ENCODE measurements at places on chromosomes 5 and 9.

- DNase-seq: no peak
Measured at GRCh38 chr5:149030838-149031397, 31.9 kb downstream of the SH3TC2 start.

DNA sequence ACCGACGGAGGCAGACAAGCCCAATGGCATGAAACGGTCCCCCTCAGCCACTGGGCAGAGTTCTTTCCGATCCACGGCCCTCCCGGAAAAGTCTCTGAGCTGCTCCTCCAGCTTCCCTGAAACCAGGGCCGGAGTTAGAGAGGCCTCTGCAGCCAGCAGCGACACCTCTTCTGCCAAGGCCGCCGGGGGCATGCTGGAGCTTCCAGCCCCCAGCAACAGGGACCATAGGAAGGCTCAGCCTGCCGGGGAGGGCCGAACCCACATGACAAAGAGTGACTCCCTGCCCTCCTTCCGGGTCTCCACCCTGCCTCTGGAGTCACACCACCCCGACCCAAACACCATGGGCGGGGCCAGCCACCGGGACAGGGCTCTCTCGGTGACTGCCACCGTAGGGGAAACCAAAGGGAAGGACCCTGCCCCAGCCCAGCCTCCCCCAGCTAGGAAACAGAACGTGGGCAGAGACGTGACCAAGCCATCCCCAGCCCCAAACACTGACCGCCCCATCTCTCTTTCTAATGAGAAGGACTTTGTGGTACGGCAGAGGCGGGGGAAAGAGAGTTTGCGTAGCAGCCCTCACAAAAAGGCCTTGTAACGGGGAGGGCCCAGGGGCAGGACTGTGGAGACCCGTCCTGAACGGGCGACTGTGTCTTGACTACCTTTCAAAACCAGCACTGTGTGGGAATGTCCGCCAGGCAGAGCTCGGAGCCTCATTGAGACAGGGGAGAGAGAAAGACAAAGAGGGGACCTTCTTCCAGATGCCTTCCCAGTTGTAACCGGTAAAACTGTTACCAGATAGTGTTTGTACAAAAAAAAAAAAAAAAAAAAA is 29.9 kb downstream of the CD180 start:
- DNase-seq: no peak

DNA sequence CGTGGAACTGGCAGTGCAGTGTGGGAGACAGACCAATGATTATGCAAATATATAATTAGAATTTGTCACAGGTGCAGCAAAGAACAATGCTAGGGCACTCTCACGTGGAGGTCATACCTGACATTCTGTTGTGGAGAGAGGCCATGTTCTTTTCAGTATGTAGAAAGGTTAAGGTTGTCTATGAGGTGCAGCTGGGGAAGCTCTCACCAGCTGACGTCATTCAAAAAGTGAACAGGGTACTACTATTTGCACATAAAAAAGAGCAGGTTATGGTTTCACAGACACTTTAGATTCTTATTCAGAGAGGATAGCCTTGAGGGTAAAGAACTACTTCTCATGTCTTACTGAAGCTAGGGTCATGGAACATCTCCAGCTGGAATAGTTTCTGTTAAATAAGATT is 19.1 kb downstream of the SH3GL2 start:
- no peak for DNase-seq

GRCh38 chr5:15290953-15291352 is 209.0 kb upstream of the FBXL7 start:
- DNase-seq: no peak

DNA sequence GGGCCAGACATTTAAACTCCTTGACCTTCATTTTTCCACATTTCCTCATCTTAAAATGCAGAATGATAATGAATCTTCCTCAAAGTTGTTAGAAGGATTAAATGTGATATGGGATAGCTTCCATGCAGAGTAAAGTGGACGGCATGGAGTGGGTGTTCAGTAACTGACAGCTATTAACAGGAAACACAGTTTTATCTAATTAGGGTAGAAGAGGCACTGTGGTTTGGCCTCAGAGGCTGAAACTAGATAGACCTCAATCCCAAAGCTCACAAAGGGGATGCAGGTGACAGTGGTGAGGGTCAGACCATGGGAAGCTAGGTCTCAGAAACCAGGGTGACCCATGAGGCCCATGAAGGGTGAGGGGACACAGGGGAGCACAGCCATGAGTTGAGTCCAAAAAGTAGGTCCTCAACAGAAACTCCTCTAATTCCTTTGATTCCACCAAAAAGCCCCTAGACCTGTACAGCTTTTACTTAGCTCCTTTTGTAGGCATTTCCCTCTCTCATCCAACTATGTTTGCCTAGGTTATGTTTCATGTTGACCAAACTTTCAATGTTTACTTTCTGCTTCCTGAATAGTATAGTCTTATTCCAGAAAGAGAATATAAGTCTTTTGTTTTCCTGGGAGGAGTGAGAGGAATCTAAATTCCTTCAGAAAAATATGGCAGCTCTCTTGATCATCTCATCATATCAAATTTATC is 27.9 kb upstream of the GLDC start:
- DNase-seq: no peak

- DNase-seq: no peak
Measured at GRCh38 chr5:73231246-73231778, 58.3 kb downstream of the TMEM174 start.

Data from K562 (cell line).